ENCODE measurements at places on chromosomes 5 and 9.
A peak's percentile ranks its signal among the peaks of the same experiment; 100 is the strongest.

GRCh38 chr5:7039074-7039473 lies 325.8 kb downstream of the TENT4A start:
- H3K4me3 ChIP-seq: no peak overlapping the region
- H3K36me3 ChIP-seq: no peaks in the 10 kb centered on the region
- no peaks in the 10 kb centered on the region for H3K4me1 ChIP-seq
- no peak for DNase-seq

DNA sequence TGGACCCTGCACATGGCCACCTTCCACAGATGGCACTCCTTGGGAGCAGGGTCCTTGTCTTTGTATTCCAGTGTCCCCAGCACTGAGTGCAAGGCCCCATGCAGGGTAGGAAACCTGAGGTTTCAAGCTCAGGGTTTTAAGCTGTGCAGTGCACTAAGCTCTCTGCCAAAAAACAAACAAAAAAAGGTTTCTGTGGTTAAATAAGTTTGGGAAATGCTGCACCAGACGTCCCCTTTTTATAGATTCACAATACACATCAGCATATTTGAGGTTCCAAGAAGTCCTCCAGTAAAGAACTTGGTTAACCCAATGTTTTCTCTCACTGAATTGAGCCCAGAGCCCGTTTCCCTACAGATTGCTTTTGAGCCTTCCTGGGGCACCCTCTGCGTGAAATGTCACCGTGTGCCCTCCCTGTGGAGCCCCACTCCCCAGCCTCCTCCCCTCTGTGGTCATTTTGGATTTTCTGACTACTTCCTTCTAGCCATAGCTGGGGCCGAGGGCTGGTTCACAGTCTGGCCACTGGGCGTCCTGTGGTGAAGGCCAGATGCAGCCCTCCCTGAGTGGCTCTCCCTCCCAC lies 17.1 kb downstream of the DELE1 start:
- no peaks in the 10 kb centered on the region for H3K27me3 ChIP-seq
- H3K27ac ChIP-seq: peak overlapping the region; percentile 75
- H3K36me3 ChIP-seq: peaks cover 27% of the 10 kb centered on the region
- DNase-seq: no peak

DNA sequence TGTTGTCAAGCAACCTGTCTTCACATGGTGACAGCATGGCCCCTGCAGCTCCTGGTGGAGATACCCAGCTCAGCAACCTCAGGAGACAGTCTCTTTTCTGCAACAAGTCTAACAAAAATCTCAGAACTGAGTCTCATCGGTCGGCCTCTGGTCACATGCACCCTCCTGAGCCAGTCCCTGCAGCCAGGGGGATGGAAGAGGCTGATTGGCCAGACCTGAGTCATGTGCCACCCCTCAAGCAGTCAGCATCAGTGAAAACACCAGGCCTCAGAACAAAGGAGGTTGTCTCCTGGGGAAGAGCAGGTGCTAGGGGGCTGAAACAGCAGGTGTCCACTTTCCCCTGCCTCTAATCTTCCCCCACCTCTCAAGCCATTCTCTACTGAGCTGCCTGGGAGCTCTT lies 54.4 kb downstream of the SMIM23 start:
- peaks cover 7% of the 10 kb centered on the region for H3K4me1 ChIP-seq
- H3K4me3 ChIP-seq: no peak overlapping the region

DNA sequence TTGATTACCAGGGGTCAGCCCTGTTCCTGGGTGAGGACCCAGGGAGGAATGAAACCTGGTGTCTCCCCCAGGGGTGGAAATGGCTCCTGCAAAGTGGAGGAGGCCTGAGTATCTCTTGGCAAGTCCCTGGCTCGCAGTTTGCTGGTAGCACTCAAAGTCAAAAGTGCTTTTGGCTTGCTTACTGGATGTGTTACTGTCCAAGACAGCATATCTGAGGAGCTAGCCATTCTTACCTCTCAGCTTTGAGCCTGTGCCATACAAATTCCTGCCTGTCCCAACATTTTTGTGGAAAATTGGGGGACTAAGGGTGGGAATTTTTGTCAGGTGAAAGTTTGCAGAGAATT lies 9.9 kb downstream of the ZNF618 start:
- H3K4me1 ChIP-seq: peaks cover 11% of the 10 kb centered on the region
- no peaks in the 10 kb centered on the region for H3K36me3 ChIP-seq
- peak overlapping the region; percentile 80 for H3K4me3 ChIP-seq
- no peak overlapping the region for H3K27ac ChIP-seq
- no peak for DNase-seq
- H3K27me3 ChIP-seq: no peaks in the 10 kb centered on the region

DNA sequence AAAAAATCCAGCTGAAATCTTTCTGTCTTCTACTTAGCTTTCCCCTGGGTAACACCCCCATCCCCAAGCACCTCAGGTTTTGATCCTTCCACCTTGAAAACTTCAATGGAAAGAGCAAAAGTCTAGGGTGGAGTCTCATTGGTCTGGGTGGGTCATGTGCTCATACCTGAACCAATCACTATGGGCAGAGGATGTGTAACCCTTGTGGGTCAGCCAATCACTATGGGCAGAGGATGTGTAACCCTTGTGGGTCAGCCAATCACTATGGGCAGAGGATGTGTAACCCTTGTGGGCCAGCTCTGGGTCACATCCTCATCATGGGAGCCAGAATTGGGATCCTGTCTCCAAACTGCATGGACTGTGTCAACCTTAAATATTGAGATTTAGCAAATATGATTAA lies 18.5 kb downstream of the NAIF1 start:
- H3K4me1 ChIP-seq: no peaks in the 10 kb centered on the region
- H3K27me3 ChIP-seq: no peaks in the 10 kb centered on the region
- no peak overlapping the region for H3K27ac ChIP-seq
- no peaks in the 10 kb centered on the region for H3K36me3 ChIP-seq

- H3K4me3 ChIP-seq: no peak overlapping the region
- no peak overlapping the region for H3K27ac ChIP-seq
- peaks cover 66% of the 10 kb centered on the region for H3K36me3 ChIP-seq
- H3K4me1 ChIP-seq: peaks cover 71% of the 10 kb centered on the region
- DNase-seq: no peak
Measured at GRCh38 chr5:10592601-10593000, 28.7 kb downstream of the ANKRD33B start.

- no peaks in the 10 kb centered on the region for H3K4me1 ChIP-seq
- no peak for DNase-seq
- no peaks in the 10 kb centered on the region for H3K27me3 ChIP-seq
- H3K4me3 ChIP-seq: no peak overlapping the region
- H3K27ac ChIP-seq: no peak overlapping the region
Measured at GRCh38 chr5:65203746-65204145, 278.0 kb downstream of the ADAMTS6 start.

GRCh38 chr5:107395632-107396350 lies 274.9 kb downstream of the EFNA5 start:
- no peaks in the 10 kb centered on the region for H3K27me3 ChIP-seq
- peaks cover 3% of the 10 kb centered on the region for H3K4me1 ChIP-seq
- no peak overlapping the region for H3K27ac ChIP-seq
- no peaks in the 10 kb centered on the region for H3K36me3 ChIP-seq

DNA sequence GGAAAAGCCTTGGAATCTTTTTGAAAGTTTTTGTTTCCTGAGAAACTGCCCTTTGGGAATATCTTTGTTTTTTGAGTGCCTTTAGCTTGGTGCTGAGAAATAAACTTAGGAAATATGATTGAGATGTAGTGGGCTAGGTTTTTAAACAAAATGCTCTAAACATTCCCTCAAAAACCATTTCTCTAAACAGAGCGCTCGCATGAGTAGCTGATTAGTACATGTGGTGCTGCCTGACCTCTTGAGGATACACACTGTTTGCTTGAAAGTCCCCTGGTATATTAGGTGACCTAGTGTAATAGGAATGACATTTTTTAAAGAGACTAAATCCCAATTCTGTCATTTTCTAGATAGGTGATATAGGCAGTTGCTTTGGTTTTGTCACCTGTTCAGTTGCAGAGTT lies 132.3 kb downstream of the ADAMTSL1 start:
- H3K36me3 ChIP-seq: no peaks in the 10 kb centered on the region
- no peak overlapping the region for H3K27ac ChIP-seq
- no peaks in the 10 kb centered on the region for H3K4me1 ChIP-seq

DNA sequence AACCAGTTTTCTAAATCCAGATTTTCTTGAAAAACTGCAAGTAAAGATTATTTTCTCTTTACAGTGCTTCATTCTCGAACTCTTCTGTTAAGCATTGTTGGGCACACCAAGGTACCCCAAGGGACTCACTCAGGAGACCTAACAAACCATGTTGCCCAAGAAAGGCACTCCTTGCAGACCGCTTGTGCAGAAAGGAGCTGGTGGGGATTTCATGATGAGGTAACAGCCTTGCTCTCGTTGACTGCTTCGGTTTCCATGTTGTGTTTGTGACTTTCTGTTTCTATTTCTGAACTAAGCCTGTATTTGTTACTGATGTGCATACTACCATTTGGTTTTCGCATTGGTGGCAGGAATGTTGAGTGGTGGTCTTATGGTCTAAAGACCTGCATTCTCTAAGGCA lies 266.6 kb upstream of the DAP start:
- H3K36me3 ChIP-seq: no peaks in the 10 kb centered on the region
- H3K27ac ChIP-seq: no peak overlapping the region
- no peaks in the 10 kb centered on the region for H3K4me1 ChIP-seq
- H3K27me3 ChIP-seq: no peaks in the 10 kb centered on the region
- H3K4me3 ChIP-seq: no peak overlapping the region

DNA sequence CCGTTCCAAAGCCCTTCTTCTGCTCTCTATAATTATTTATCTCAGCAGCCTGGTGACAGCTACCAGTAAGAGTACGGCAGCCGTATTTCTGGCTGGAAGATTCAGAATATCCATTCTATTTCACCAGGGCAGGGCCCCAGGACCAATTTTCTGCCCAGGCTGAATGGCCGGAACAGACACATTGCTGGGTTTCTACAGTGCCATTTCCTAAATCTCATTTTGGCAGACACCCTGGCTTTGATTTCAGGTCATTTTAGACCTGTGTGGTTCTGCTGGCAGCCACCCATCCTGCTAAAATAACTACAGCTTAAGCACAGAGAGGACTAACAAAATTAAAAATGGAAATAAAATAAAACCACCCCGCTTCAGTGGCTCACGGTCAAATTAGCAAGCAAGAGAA lies 95.0 kb downstream of the CRB2 start:
- H3K4me3 ChIP-seq: no peak overlapping the region
- no peak for DNase-seq
- peaks cover 53% of the 10 kb centered on the region for H3K36me3 ChIP-seq
- H3K4me1 ChIP-seq: no peaks in the 10 kb centered on the region

DNA sequence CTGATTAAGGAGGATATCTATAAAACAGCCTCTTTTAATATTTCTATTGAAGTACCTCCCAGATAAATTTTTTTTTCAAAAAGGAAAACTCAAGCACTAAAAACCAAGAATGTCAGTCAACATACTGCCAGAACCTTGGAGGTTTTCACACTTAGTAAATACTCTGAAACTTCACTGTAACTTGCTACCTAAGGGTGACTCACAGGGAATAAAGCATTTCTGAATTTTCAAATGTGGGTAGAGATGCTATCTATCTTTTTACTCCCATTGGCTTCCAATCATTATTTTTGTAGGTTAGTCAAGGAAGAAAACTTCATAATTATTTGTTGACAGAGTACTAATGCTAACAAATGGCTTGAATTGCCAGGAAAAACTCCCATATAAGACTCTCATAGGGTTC lies 46.1 kb downstream of the SLC25A46 start:
- H3K27me3 ChIP-seq: no peaks in the 10 kb centered on the region
- DNase-seq: no peak
- peaks cover 1% of the 10 kb centered on the region for H3K36me3 ChIP-seq
- H3K4me1 ChIP-seq: no peaks in the 10 kb centered on the region
- no peak overlapping the region for H3K4me3 ChIP-seq

GRCh38 chr5:163079618-163080017 lies 357.8 kb upstream of the CCNG1 start:
- no peaks in the 10 kb centered on the region for H3K27me3 ChIP-seq

DNA sequence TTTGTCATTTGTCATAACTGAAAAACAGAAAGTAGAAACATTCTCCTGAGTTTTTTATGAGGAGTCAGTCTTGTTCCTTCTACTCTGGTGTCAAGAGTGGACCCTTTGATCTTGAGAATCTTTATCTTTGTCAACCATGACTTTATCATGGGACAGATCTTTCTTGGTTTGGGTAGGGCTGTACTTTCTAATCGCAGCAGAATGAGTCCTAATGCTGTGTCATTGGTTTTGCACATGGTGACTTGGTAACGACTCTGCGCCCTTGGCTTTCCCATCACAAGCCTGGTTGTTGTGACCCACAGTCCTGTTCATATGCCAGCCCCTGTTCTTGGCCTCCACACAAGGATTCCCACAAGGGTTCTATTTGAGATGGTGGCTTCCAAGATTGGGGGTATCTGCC lies 45.6 kb downstream of the AOPEP start:
- H3K4me1 ChIP-seq: peaks cover 11% of the 10 kb centered on the region
- H3K27ac ChIP-seq: no peak overlapping the region
- DNase-seq: no peak
- H3K27me3 ChIP-seq: no peaks in the 10 kb centered on the region
- peaks cover 24% of the 10 kb centered on the region for H3K36me3 ChIP-seq

- no peaks in the 10 kb centered on the region for H3K27me3 ChIP-seq
- DNase-seq: no peak
- H3K27ac ChIP-seq: no peak overlapping the region
- H3K36me3 ChIP-seq: no peaks in the 10 kb centered on the region
- no peak overlapping the region for H3K4me3 ChIP-seq
Measured at GRCh38 chr5:45521067-45521466, 175.1 kb downstream of the HCN1 start.

DNA sequence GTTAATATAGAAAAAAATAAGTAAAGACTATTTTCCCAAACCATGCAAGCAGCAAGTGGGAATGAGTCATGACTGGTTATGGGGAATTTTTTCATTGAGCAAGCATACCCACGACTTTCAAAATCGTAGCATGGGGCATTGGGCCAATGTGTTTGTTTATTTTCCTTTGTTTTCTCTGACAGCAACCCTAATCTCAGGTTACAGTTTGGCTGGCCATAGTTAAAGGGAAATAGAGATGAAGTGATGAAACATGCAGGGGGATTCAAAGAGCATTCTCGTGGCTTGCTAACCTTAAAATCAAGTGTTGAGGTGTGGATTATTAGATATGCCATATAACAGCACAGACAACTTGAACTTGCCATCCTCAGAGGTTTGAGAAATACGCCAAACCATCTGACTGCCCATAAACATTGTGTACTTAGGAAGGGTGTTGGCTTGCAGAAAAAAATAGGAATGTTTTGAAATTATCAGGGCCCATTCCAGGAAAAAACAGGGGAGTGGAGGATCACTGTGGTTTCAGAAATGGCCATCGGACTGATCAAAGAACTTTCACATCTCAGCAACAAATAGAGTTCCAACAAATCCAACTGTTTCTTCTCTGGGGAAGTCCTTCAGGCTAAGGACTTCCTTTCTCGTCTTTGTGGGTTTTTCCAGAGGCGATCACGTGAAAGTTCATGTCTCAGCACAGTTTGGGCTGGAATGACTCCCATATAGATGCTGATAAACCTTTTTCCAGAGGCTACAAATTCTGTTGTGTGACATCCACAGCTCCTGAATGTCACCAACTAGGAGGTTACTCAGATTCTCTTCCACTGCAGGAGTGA lies 259.1 kb downstream of the SYK start:
- DNase-seq: no peak
- H3K27me3 ChIP-seq: peaks cover 5% of the 10 kb centered on the region
- peaks cover 33% of the 10 kb centered on the region for H3K4me1 ChIP-seq
- no peaks in the 10 kb centered on the region for H3K36me3 ChIP-seq
- no peak overlapping the region for H3K27ac ChIP-seq
- H3K4me3 ChIP-seq: no peak overlapping the region

- DNase-seq: no peak
- no peak overlapping the region for H3K27ac ChIP-seq
- H3K4me1 ChIP-seq: no peaks in the 10 kb centered on the region
- H3K4me3 ChIP-seq: no peak overlapping the region
Measured at GRCh38 chr5:121424976-121425375, 426.7 kb upstream of the FTMT start.
